Left ventricle myocardium superior (tissue), 1 donor: ENCODE measurements at places on chromosomes 16 and 17. TPM values are rescaled to one million over a fixed set of nuclear protein-coding genes. Genes with fewer than 3 reads are reported as not detected.

DNA sequence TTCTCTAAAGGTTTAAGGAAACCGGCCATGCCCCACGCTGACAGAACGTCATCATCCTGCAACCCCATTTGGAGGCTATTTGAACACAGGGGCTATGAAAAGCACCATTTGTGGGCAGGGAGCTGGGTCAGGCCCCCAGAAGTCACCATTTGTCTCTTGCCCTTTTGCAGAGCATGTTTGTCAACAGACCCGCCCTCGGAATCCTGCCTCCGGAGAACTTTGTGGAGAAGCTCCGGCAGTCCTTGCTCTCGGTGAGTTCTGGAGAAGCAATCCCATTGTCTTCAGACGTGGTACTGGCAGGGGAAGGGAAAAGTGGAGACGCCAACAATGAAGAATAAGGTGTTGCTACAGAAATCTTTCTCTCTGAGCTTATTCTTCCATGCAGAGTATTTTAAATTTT is 33.5 kb downstream of the TMEM186 start:
- no peak for DNase-seq

DNA sequence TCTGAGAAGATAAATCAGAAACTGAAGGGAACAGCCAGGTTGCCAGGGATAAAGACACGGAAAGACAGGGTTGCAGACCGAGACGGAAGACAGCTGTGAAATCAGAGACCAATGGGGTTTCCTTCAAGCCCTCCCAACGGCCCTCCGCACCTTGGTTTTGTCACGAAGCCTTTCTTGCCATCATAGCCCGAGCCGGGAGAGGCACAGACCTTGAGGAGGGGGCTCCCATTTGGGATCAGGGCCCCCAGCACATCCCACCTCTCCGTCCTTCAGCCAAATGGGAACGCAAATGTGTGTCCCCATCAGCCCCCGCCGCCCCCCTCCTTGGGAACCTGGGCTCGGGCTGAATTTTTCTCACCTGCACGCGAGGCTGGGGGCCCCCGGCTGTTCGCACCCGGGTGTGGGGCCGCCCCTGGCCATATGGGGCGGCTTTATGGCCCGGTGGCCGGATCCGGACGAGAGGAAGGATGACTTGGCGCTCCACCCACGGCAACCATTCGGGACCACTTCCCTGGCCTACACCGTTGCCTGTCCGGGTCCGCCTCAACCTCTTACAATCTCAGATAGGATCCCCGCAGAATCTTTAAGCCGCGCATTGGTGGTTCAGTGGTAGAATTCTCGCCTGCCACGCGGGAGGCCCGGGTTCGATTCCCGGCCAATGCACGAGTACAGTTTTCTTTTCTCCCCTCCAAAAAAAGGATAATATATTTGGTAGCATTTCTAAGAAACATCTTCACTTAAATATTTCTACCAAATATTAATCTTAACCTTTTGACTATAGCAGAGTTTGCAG is 1.4 kb upstream of the HES7 start:
- peak; percentile 78 for DNase-seq

GRCh38 chr16:57427307-57427706 is 19.9 kb downstream of the CIAPIN1 start:
- no peak for DNase-seq

- DNase-seq: no peak
Observed at GRCh38 chr16:50550035-50550434, 1.8 kb downstream of the NKD1 start.

DNA sequence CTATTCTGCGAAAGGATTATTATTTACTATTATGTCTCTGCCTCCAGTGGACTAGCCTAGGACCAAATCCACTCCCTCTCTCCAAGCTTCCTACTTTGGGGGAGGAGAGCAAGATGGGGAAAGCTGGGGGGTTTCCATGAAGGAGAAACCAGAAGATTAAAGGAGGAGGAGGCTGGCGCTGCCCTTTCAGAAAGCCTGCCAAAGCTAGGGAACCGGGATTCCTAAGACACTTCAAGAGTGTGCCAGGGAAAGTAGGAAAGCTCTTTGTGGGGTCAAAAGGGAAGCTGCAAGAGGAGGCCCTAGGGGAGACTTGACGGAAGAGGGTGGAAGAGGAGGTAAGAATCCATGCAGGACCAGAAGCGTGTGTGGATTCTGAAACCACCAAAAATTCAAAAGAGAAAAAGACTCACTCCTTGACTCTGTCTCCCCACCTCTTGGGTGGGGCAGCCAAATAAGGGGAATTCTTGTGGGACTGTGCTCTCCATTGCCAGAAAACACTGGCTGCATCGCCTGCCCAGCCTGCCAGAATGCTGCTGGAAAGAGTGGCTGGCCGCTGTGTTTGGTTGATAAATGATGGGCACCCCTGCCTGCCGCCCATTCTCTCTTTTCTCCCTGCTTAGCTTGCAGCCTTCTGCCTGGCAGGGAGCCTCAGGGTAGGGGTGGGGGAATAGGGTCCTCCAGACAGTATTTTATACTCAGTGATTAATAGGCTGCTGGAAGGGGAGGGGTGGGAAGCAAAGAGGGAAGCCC is 11.8 kb upstream of the KAT7 start:
- no peak for DNase-seq

The CASKIN1 gene
- 9.2 TPM for total RNA-seq

- no peak for DNase-seq
Observed at GRCh38 chr17:36493956-36494355, 7.5 kb downstream of the ZNHIT3 start.

DNA sequence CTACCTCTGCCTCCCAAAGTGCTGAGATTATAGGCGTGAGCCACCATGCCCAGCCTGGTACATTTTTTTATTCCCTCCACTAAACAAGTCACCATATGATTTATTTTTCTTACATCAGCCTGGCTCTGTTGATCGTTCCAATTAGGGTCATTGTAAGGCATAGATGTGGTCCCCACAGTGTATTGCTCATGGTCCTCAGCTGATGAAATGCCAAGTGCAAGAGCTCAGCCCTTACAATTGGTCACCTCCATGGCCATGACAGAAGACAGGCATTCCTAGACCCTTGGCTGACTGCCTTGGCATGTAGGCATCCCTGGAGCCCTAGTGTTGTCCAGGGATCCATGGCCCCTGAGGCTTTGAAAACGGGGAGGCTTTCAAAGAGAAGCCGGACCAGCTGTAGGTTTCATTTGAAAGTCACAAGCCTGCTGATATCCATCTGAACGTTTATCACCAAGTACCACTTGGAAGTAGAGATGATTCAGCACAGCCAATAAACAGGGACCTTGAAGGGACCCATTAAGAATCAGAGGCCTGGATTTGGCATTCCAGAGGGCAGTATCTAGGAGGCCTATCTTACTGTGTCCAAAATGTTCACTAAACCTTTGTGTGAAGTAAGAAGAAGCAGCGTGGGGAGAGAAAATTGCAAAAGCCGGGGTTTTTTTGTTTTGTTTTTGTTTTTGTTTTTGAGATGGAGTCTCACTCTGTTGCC is 20.6 kb upstream of the PRKCA start:
- no peak for DNase-seq

DNA sequence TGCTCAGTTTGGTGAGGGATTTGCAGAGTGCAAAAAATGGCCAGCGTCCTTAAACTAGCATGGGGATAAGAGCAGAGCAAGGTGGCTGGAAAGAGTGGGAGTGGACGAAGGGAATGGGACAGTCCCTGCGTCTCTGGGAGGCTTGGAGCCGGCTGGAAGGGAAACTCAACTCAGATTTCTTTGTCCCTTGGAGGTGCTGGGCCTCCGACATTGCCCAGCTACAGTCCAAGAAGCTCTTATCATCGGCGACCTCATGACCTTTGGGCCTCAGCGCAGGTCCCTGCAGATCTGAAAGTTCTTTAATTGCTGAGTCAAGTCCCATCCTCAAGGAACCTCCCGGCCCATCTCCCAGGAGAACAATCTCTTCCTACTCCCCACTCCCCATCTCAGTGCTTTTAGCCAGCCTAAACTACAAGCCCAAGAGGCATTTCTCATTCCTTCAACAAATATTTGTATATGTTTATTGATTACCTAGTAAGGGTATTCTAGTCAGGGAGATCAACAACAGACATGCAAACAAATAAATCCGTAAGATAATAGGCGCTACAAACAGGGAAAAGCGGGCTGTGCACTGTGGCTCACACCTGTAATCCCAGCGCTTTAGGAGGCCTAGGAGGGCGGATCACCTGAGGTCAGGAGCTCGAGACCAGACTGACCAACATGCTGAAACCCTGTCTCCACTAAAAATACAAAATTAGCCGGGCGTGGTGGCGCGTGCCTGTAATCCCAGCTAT is 985 bp upstream of the TMEM107 start:
- DNase-seq: no peak

DNA sequence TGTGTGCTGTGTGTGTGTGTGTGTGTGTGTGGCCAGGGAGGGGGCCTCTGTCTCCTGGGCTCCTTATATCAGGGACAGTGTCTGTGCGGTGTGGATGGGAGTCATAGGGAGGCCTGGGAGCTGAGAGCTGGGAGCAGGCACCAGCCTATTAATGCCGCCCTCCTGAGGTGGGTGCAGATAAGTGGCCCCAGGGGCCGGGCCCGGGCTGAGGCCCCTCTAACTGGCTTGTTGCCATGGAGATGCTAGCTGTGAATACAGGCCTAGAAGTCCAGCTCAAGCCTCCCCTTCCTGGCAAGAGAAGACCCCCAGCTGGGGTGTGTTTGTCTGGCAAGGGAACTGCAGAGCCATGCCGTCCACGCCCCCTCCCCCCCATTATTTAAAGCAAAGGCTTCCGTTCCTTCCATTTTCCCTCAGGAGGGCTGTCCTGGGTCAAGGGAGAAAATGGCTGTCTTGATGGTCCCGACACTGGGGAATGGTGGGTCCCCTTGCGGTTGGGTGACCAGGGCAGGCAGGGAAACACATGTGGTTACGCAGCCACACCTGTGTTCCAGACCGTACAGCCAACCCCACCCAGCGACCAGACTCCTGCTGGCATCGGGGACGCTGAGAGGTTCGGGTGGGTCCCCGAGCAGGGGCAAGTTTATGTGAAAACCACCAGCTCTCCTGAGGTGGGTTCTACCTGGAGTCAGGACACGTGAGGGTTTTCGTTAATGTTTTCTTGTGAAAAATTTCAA is 141.1 kb downstream of the MRM1 start:
- DNase-seq: no peak

DNA sequence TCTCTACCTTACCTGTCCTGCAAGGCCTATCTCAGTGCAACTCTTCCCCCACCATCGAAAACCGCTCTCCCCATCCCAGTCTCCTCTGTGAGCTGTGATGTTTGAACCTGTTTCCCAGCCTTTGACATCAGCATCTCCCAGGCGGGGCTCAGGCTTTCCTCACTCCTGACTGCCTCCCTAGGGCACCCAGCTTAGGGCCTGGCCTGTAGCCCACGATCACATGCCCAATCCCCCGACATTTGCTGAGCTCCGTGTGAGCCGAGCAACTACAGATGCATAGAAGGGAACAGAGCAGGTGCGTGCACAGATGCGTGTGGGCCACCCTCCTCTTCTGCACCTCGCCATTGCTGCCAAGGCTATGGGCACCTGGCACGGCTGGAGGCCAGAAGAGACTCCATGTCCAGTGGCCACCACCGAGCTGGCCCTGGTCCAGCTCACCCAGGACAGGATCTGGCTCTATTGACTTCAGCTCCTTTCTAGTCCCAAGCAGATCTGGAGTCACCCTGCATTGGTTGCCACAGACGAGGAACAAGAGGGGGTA is 35.5 kb upstream of the CMIP start:
- no peak for DNase-seq

The SEC14L5 gene
- total RNA-seq: 31.4 TPM

The GP1BA gene
- total RNA-seq: not detected

DNA sequence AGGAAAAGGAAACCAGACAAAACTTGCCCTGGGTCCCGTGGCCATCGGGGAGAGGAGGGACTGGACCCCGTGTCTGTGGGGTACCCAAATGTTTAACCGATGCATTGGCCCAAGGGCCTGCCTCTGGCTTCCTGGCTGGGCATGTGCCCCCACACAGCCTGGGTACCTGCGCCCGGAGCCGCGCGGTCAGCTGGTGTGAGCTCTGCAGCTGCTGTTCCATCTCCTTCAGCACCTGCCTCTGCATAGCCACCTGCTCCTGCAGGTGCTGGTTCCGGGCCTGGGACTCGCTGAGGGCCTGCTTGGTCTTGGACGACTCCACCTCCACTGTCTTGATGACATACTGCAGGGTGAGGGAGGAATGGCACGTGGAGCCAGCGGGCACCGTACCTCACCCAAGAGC is 31.9 kb downstream of the KIFC3 start:
- no peak for DNase-seq

The STH gene
- not detected for total RNA-seq

The SNAI3 gene
- 3.8 TPM for total RNA-seq

DNA sequence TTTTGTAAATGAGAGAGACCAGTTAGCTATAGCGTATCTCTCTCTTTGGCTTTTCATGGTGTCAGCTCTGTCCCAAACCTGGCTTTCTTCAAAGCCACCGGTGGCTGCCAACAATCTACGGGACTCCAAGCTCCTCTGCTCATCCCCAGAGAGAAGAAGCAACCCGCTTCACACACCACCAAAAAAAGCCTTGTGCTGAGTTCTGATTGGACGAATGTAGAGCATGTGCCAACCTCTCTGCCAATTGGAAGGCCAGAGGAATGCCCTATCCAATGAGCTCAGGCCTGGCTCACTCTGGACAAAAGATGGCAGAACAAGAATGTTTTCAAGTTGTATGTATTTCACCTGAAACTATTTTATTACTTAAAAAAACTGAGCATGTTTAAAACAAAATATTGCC is 202.4 kb downstream of the C16orf95 start:
- no peak for DNase-seq

- peak; percentile 83 for DNase-seq
Observed at GRCh38 chr16:67396159-67397035, 3.1 kb upstream of the TPPP3 start.

DNA sequence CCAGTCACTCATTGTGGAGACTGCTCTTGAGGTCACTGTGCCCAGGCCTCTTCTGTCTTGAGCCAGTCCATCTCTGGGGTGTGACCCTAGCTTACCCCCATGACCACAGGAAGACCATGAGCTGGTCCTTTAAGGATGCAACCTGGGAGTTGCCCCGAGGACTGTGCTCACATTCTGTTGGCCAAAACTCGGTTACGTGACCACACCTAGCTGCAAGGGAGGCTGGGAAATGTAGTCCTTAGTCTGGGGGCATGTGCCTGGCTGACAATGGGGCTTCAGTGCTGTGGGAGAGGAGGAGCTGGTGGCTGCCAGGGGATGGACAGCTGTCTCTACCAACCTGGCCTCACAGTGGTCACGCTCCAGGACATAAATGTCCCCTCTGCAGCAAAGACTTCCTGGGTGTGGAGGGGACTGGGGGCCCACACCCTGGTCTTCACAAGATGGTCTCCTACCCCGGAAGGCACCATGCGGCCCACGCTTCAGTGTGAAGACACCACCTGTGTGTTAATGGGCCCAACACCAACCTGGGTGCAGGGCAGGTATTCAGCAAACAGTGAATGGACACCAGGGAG is 55.4 kb downstream of the JPH3 start:
- DNase-seq: no peak

The TAX1BP3 gene
- total RNA-seq: 167 TPM

- no peak for DNase-seq
Observed at GRCh38 chr16:89476811-89477261, 13.5 kb downstream of the ANKRD11 start.

DNA sequence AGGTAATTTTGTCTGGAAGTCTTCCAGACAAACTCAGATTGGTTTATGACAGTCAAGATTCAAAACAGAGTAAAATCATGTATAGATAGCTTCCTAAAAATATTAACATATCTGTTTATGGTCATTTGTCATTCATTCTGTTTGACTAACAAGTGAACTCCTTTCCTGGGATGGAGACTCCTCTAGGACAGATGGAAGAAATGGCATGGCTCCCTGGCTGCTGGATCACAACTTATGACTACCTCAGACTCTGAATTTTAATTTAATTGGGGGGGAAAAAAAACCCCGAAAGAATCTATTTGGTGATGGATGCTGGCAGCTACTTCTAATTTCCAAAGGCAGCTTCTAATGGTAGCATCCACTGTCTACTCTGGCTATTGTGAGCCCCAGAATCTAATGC is 34.6 kb downstream of the PHLPP2 start:
- no peak for DNase-seq
